Activated T-cell treated with anti-CD3 and anti-CD28 coated beads for 24 hours (primary cell): ENCODE measurements at places on chromosomes 13 and 19.

GRCh38 chr13:77871596-77871995 is 47.0 kb downstream of the EDNRB start:
- DNase-seq = no peak

GRCh38 chr19:41570179-41570578 is 5.8 kb upstream of the CEACAM21 start:
- no peak for DNase-seq

DNA sequence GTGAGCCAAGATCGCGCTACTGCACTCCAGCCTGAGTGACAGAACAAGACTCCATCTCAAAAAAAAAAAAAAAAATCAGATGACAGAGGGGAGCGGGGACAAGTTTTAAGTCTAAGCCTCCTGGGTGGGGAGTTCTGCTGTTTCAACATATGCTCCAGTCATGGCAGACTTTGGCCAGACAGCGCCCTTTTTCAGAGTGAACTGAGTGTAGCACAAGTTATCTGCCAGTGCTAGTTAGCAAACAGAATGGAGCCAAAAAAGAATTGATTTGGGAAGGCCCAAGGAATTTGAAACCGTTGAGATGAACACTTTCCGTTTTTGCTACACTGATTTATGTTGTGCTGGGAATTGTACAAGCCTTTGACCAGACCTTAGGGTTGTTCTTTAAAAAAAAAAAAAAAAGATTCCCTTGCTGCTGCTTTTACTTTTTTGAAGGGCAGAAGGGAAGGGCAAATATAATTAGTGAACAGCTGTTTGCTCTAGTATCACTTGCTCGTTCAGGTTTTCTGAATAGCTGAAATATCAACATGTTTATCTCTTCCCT is 5.7 kb downstream of the ACTN4 start:
- no peak for DNase-seq

- peak; percentile 73 for DNase-seq
These were observed 5.7 kb upstream of the NFIC start for GRCh38 chr19:3360421-3361383.

GRCh38 chr13:113557013-113557412 is 27.5 kb upstream of the TFDP1 start:
- no peak for DNase-seq

DNA sequence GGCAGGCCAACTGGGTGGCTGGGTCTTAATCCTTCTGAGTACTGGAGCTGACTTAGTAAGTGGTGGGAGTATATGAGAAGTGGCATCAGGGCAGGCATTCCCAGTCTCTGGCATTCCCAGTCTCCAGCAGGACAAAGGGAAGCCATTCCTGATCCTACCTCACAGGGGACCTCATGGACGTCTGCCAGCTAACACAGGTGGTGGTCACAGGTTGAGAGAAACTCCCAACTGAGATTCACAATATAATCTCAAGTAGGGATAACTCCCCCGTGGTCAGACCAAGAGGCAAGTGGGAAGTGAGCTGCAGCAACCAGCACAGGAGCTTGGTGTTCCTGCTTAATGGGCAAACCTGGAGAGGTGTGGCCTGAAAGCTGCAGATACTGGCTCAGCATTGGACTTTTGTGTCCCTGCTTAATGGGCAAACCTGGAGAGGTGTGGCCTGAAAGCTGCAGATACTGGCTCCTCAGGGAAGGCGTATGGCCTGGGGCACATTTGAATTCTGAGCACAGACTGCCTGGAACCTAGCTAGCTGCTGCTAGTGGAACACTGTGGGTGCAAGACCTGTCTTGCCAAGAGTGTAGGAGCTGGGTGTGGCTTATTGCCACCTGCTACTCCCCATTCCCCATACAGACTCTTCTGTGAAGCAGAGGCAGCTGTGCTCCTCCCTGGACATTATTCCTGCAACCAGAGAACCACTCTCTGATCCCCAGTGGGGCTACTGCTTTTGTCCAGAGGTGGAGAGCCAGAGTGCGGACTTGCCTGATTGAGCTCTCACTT is 25.9 kb upstream of the OR10H2 start:
- no peak for DNase-seq

GRCh38 chr19:51724543-51724942 is 752 bp upstream of the HAS1 start:
- DNase-seq = no peak

DNA sequence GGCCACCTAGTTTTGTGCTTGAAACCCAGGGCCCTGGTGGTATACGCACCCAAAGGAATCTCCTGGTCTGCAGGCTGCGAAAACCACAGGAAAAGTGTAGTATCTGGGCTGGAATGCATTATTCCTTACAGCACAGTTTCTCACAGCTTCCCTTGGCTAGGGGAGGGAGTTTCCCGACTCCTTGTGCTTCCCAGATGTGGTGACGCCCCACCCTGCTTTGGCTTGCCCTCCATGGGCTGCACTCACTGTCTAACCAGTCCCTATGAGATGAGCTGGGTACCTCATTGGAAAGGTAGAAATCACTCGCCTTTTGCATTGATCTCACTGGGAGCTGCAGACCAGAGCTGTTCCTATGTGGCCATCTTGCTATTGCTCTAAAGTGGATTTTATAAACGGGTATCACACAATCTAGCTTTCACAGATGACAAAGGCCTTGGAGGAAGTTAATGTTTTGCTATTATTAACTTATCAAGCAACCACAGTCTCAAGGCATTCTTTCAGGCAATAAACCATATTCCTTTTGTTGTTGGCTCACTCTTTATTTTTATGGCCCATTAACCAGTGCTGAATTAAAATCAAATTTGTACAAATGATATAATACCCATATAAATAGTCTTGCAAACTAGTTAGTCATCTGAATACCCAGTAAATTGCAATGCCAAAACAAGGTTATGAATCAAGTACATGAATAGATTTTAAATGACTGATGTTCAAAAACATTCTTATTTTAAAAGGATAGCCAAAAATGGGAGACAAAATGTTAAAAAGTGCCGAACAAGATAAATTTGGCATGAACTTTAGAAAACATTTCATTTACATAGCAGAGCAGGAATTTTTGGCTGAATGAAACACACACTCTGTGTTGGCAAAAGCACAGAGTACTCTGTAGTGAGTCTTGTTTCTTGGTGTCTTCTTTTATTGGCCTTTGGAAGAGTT is 475.4 kb upstream of the ARGLU1 start:
- no peak for DNase-seq

- no peak for DNase-seq
These were observed 17.9 kb downstream of the GAS6 start for GRCh38 chr13:113845723-113846635.

DNA sequence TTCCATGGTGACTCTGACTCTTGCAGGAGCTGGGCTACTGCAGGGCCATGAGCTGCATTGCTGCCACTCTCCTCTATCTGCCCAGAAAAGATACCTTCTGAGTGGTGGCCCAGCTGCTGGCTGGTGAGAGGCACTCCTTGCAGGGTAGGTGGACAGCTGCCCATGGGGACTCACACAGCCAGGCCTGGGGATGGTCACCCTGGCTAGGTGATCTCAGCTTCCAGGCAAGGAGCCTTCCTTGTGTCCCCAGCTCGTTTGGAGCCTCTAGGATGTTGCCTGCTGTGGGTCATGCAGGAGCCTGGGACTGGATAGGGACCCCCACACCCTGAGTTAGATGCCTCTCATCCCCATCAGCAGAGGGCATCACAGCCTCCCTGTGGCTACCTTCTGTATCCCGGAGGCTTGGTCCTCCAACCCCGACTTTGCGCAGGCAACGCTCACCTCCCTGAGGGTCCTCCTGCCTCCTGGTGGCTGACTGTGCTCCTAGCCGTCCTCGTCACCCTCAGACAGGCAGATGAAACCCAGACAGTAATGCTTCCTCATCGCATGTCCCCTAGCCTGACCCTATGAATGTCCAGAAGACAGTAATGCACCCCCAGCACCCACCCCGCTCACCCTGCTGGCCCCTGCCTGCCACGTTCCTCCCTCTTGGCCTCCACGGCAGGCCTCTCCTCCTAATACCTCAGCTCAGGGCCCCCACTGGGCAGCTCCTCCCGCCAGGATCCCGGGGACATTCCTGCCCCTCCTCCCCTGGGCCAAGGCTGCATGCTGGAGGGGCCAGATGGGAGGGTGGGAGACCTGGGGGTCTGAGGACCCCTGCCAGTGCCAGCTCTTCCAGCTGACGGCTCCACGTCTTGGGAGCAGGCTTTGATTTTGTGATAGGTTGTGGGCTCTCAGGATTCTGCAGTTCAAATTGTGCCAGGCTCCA is 13.6 kb upstream of the ZNF14 start:
- no peak for DNase-seq

DNA sequence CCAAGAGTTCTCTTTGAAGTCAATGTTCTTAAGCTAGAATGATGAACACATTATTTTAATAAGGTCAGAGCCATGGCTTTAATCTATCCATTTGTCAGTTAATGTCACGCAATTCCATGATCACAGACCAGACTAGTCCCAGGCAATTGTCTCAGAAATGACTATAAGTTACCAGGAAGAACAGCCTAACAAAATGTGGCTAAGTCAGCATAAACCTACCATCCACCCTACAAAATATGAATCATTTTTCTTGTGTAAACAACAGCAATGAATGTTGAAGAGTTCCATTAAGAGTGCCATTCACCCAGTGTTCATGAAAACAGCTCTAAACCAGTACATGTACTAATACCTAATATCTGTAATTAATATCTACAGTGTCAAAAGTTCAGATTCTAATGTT is 127.5 kb downstream of the KCTD12 start:
- DNase-seq = no peak

DNA sequence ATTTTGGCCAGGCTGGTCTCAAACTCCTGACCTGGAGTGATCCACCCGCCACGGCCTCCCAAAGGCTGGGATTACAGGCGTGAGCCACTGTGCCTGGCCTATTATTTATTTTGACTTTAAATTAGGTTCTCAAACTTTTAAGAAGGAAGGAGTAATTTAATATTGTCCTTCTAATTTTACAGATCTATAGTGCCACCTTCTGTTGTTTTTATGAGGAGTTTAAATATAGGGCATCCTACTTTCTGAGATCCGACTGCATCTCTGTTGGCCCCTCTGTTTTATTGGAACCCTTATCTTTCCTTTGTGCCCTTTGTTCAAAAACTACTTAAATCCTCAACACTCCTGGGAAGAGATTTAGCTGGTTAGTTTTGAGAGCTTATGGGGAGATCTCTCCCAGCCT is 25.4 kb upstream of the ZMYM5 start:
- DNase-seq = no peak

- no peak for DNase-seq
These were observed 8.5 kb upstream of the SIGLEC8 start for GRCh38 chr19:51466723-51467122.

DNA sequence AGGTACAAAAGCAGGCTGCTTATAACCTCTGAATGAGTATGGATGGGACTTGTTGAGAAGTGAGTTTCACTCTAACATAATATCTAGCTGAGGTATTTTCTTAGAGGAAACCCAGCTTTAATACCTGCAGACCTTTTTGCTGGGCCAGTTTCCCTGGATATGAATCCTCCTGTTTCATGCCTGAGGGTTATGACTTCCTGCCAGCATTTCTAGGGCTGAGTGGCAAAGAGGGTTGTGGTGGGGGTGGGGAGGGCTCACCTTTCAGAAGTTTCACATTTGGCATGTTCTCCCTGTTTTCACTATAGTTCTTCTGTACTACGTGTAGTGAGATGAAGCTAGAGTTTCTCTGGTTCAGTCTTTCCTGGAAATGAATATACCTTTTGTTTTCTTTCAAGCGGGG is 73.7 kb downstream of the LACC1 start:
- no peak for DNase-seq

- no peak for DNase-seq
These were observed 1565.5 kb downstream of the UQCRFS1 start for GRCh38 chr19:27647423-27647822.

- DNase-seq = peak; percentile 51
These were observed 33.8 kb upstream of the GARRE1 start for GRCh38 chr19:34220472-34221063.

- DNase-seq = no peak
These were observed 203.8 kb downstream of the GPC6 start for GRCh38 chr13:93430381-93430780.

- DNase-seq = no peak
These were observed 174.7 kb downstream of the GPC5 start for GRCh38 chr13:91572944-91573598.

DNA sequence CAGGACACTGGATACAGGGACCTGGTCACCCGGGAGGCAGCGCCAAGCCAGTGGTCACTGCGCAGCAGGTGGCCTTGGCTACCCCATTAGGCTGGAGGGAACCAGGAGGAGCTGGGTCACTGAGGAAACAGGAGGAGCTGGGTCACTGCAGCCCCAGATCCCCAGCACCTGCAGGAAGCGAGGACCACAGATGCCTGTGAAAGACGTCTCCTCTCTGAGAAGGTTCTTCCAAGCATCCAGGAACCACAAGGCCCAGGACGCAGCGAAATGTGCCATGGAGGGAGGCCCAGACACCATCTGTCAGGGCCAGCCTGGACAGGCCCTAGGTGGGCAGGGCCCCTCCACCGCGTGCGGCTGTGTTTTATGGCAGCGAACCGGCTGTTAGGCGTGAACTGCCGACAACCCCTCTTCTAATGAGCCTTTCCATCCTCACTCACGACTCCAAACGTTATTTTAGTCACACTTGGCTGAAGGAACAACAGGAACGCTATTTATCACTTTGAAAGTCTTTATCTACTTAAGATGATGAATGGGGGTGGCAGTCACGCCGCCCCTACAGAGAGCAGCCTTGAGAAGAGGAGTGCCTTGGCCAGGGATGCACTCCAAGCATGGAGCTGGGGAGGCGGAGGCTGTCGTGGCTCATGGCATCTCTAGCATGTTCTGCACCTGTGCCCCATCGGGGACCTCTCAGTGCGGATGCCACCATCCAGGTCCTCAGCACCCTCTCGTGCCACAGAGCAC is 53.3 kb downstream of the CEBPG start:
- no peak for DNase-seq

GRCh38 chr13:77031656-77032243 is 4.8 kb upstream of the FBXL3 start:
- no peak for DNase-seq

GRCh38 chr19:47693903-47694302 is 19.3 kb upstream of the EHD2 start:
- DNase-seq = no peak

- no peak for DNase-seq
These were observed 2.1 kb upstream of the FGF9 start for GRCh38 chr13:21668732-21669275.

- peak; percentile 52 for DNase-seq
These were observed 2.4 kb upstream of the ARGLU1 start for GRCh38 chr13:106570299-106570852.

- no peak for DNase-seq
These were observed 34.4 kb downstream of the VSTM1 start for GRCh38 chr19:54029301-54029700.

DNA sequence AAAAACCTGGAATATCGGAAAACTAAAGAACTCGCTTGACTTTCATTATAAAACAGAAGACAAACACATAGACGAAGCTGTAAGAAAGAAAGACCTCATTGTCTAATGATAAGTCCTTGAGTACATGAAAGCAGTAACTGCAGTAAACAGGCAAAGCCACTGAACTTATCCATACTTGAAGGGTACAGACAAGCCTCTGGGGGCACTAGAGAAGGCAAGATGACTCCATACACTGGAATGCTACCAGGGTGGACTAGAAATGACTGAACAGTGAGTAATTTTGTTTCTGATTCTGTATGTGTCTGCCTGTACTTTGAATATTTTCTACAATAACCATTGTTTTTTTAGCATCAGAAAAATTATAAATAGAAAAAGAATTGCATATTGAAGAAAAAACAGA is 507.9 kb downstream of the UQCRFS1 start:
- DNase-seq = no peak
